ENCODE measurements at places on chromosomes 5 and 9.
A peak's percentile ranks its signal among the peaks of the same experiment; 100 is the strongest.

GRCh38 chr5:43039471-43040286, 440 bp downstream of the ANXA2R start:
- peak; percentile 71 for DNase-seq

GRCh38 chr5:36855141-36855495, 21.5 kb upstream of the NIPBL start:
- DNase-seq: no peak

- DNase-seq: no peak
Observed at GRCh38 chr5:40484495-40484894, 195.2 kb upstream of the PTGER4 start.

GRCh38 chr9:123401879-123402513, 46.0 kb downstream of the CRB2 start:
- DNase-seq: no peak

DNA sequence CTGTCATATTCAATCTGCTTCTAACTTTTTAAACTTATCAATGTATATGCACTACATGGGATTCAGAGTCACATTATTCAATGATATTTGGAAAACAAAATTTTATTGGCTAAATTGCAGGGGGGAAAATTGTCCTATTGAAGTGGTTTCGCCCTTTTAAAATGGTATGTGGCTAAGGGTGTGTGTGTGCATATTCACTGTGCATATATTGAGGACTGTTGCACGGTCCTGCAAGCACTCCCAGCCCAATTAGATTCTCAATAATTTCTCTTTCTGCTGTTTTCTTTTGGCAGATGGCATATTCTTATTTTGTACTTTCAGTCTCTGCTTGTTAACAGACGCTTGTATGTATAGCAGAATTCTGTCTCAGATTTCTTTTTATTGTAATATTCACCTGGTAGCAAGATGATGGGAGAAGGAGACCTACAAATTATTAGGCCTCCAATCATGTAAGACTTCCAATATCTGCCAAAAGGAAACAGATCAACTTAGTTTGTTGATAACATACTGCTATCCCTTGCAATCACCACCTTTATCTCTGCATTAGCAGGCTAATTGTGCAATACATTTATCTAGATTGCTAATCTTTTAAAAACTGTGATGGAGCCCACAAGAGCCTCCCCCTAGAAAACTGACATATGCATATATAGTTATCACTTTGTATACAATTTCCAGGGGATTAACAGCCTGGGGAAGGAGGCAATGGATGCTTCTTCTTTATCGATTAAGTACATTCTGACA, 411.5 kb downstream of the PLK2 start:
- no peak for DNase-seq

- DNase-seq: no peak
Observed at GRCh38 chr5:4079831-4080230, 484.2 kb downstream of the IRX1 start.

DNA sequence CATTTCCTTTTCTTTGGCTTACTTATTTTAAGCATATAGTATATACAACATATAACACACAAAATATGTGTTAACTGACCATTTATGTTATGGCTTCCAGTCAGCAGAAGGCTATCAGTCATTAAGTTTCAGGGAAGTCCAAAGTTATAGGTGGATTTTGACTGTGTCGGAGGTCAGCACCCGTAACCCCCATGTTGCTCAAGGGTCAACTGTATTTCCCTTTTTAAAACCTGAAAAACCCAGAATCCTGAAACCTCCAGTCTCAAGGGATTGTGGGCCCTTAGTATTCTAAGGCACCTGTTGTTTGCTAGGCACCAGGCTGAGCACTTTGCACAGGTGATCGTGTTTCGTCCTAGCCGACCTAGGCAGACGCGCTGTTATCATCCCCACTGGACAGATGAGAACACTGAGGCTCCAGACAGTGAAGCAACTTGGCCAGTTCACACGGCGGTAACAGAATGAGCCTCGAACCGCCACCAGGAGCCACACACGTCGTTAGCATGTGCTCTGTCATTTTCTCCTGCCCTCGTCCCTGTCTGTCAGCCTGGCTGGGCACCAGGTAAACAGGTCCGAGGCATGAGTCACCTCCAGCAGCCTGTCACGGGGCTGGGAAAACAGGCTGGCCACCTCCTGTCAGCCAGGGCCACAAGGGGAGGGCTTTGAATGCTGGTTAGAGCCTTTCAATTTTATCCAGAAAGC, 39.9 kb downstream of the DUSP1 start:
- DNase-seq: peak; percentile 35

- DNase-seq: peak; percentile 92
Observed at GRCh38 chr5:136037001-136037705, 8.4 kb downstream of the TGFBI start.

DNA sequence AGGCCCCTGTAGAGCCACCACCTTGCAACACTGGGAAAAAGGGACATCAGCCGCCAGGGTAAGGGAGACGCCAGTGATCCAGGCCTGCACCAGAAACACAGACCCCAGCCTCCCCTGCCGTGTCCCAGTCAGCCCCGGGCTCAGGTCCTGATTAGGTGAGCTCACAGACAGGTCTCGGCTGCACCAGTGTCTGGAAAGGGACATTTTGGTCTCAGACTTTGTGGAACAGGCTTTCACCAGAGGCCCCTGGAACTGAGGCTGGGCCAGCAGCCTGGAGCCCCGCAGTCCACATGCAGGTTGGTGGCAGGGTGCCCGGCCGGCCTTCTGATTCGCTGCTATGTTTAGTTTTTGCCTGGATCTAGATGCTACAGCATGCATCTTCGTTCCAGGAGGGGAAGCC, 369.0 kb upstream of the IRX4 start:
- DNase-seq: no peak

GRCh38 chr9:5799314-5799713, 33.6 kb downstream of the ERMP1 start:
- DNase-seq: no peak

DNA sequence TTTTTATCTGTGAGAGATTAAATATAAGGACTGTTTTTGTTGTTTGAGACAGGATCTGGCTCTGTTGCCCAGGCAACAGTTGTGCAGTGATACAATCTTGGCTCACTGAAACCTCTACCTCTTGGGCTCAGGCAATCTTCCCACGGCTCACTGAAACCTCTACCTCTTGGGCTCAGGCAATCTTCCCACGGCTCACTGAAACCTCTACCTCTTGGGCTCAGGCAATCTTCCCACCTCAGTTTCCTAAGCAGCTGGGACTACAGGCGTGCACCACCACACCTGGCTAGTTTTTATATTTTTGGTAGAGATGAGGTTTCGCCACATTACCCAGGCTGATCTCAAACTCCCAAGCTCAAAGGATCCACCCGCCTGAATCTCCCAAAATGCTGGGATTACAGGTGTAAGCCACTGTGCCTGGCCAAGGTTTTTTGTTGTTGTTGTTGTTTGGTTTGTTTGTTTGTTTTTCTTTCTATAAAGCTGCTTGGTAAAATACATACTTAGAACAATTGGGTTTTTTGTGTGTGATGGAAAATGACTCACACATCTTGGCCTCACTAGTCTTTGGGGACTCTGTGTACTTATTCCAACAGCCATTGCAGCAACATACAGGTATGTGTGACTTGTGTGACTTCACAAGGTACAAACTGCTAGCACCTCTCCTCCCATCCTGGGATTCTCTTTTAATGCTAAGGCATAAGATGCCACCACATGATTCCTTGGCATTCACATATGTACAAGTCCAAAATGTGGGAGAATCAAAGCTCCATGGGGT, 36.5 kb upstream of the RASA1 start:
- no peak for DNase-seq

GRCh38 chr9:75064307-75065025, 23.5 kb downstream of the NMRK1 start:
- no peak for DNase-seq

- no peak for DNase-seq
Observed at GRCh38 chr9:86069206-86069869, 30.0 kb downstream of the GOLM1 start.

- DNase-seq: peak; percentile 10
Observed at GRCh38 chr5:6495433-6496206, 47.0 kb downstream of the UBE2QL1 start.

GRCh38 chr5:120096413-120096812, 367.7 kb upstream of the PRR16 start:
- no peak for DNase-seq

GRCh38 chr9:120933310-120934055, 6.9 kb upstream of the TRAF1 start:
- DNase-seq: no peak

DNA sequence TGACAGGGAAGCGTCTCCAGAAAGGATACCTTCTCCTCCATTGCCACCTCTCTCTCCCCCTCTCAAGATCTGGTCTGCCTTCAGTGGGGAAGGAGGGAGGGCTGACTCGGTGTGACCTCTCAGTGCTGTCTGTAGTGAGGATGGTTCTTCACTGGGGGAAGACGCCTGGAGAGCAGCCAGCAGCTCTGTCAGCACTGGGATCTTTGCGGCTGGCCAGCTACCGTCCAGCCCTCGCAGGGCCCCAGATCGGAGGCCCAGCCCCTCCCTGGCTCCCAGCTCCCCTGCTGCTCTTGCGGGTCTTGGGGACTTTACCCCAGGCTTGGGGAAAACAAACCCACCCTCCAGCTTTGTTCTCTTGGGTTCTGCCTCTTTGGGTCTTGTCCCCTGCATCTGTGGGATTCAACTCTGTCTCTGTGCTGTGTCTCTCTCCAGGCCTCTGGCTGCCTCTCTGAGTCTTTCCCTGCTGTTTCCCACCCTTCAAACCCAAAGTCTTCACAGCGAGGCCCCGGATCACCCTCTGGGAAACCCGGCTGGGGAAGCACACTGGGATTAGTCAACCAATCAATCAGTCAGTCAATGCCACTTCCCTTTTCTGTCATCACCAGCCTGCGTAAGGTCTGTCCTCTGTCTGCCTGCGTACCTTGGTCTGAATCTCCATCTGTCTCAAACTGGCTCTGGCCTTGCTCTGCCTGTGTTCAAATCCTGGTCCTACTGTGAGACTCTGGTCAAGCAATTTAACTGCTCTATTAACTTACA, 23.0 kb downstream of the FGF18 start:
- no peak for DNase-seq

GRCh38 chr9:114319147-114319546, 3.8 kb upstream of the ORM1 start:
- DNase-seq: no peak

DNA sequence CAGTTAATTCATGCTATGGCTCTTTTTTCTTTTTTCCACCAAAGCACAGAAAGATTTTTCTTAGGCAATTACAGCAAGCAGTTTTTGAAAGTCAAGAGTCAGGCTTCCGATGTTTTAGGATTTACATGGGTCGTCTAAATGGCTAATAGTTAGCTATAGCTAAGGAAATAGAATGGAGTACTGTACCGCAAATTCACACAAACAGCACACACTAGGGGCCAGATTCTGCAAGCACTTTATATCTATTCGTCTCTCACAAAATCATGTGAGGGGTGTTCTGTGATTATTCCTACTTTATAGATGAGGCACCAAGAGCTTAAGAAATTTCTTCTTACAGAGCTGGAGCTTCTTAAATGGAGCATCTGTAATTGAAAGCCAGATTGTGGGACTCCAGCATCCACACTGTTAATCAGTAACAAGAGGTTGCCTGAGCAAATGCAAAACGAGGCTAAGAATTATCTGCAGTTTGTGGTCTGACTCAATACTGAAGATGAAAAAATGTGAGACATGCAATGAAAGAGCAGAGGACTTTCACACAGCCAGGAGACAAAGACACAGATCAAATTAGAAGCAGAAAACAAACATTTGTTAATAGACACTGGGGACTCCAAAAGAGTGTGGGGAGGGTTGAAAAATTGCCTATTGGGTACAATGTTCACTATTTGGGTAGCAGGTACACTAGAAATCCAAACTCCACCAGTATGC, 62.7 kb upstream of the CTXN3 start:
- DNase-seq: no peak

GRCh38 chr5:1914471-1914870, 31.7 kb upstream of the IRX4 start:
- DNase-seq: no peak

- no peak for DNase-seq
Observed at GRCh38 chr5:173304591-173304988, 23.6 kb downstream of the STC2 start.

DNA sequence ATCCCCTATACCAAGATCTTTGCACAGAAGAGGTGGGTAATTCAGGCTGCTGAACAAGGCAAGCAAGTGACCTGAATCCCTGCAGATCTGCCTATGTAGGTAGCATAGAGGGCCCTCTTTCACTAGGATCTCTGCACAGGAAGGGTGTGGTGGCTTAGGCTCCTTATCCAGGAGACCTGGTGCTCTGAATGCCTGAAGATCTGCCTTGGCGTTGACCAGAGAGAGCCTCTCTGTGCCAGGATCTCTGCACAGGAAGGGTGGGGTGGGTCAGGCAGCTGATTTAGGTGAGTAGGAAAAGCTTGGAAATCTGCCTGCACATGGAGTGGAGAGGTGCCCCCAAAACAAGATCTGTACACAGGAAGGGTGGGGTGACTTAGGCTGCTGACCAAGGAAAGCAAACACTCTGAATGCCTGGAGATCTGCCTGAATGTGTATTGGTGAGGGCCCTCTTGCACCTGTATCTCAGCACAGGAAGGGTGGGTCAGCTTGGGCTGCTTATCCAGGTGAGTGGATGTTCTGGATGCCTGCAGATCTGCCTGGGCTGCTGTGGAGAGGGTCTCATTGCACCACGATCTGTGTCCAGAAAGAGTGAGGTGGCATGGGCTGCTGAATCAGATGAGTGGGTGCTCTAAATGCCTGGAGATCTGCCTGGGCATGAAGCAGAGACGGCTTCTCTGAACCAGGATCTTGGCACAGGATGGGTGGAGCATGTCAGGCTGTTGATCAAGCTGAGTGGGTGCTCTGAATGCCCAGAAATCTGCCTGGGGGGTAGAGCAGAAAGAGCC, 365.9 kb downstream of the DMAC1 start:
- DNase-seq: no peak

DNA sequence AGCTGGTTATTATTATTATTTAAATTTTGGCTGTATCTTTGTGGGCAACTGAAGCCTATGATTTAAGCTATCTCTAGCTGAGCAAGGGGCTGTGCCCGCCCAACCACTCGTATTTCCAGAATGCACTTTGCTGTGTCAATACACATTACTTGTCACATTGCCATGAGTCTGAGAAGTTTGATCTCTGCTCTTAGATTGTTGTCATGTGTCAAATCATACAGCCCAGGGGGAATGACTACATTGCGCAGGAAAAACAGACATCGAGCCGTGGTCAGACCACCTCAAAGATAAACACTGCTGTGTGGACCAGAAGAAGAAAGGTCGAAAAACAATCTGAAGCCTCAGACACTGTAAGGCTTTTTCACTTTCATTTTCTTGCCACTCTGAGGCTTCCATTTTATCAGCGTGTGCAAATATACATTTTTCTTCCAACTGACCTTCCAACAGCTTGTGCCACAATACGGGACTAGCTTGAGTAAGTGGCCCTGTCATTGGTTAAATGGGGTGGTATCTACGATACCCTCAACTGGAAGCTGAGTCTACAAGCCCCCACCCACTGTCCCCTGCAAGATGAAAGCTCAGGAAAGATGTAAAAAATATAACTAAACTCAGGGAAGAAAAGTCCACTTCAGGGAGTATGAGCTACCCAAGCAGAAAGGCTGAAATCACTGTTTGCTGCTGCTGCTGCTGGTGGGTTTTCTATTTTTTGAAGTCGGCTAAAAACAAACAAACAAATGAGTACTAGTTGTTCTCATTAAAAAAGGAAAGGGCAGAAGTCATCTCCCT, 603.0 kb downstream of the BNC2 start:
- DNase-seq: no peak
